LHCN-M2 (cell line): ENCODE measurements at places on chromosomes 5 and 9. TPM values are rescaled to one million over a fixed set of nuclear protein-coding genes. Genes with fewer than 3 reads are reported as not detected.

- DNase-seq = peak; percentile 44
These were observed 42.2 kb upstream of the ALDOB start for GRCh38 chr9:101477736-101478135.

DNA sequence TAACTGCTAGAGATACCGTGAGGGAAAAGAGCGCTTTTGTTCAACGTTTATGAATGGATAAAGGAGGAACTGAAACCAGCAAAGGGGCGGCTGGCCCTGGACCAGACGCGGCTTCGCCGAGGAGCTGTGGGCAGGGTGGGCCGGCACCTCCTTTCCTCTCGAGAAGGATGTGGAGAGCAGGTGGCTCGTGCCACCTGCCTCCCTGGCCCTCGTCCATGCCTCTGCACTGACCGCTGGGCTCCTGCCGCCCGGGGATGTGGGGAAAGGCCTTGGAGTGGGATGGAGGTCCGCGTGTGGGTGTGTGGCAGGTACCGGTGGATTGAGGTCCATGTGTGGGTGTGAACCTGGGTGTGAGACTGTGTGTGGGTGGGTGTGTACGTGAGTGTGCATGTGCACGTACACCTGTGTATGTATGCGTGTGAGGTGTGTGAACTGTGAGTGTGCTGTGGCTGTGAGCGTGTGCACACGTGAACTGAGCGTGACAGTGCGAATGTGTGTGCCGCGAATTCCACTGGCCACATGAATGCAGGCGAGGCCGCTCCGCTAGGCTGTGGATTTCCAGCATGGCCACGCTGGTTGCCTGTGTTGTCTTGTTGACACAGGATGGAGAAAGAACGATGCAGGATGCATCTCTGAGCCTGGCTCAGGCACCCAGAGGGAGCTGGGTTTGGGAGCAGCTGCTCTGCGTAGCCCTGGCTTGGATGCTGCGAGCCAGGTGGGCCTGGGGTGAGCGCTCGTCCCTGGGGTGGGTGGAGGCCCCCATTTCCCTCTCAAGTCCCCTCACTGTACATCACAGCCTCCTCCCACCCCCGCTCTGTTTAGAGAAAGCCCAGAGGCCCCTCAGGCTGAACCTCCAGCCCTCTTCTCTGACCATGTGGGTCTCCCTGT lies 4.4 kb upstream of the CEP72 start:
- no peak for DNase-seq

DNA sequence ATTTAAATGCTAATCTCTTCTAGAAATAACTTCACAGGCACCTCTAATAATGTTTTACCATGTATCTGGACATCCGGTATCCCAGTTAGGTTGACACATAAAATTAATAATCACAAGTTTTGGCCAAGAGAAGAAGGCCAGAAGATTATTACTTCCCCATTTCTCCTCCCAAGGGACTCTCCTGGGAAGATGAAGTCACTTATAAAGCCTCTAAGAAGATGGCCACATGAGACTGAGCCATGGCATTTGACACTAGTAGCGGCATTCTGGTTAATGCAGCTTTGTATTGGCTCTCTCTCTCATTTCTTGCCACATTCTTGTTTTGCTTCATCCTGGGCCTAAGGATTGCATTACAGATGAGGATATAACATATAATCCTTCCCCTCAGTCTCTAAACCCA lies 34.5 kb upstream of the RASA1 start:
- no peak for DNase-seq

- no peak for DNase-seq
These were observed 177.4 kb downstream of the NSG2 start for GRCh38 chr5:174222891-174223290.

DNA sequence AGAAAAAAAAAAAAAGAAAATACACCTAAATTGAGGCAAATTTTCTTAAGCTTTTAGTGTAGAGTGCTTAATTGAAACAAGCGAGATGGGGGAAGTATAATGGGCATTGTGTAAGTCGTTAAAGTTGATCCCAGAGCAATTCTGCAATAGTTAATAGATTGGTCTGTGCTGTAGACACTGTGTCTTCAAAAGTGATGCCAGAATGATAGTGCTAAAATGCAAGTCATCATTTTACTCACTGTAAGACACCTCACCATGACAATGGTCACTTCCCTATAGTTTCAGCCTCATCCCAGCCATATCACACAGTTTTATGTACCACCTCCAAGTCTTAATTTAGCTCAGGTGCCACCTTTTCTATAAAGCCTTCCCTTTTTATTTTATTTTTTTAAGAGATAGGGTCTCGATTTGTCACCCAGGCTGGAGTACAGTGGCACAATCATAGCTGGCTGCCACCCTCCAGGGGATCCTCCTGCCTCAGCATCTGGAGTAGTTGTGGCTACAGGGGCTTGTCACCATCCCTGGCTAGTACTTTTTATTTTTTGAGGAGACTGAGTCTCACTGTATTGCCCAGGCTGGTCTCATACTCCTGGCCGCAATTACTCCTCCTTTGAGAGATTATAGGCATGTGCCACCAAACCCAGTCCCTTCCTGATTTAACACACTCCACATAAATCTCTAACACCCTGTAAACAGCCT lies 6.2 kb downstream of the COX7C start:
- DNase-seq = no peak

GRCh38 chr5:142145106-142145900 lies 36.7 kb downstream of the NDFIP1 start:
- DNase-seq = peak; percentile 68

DNA sequence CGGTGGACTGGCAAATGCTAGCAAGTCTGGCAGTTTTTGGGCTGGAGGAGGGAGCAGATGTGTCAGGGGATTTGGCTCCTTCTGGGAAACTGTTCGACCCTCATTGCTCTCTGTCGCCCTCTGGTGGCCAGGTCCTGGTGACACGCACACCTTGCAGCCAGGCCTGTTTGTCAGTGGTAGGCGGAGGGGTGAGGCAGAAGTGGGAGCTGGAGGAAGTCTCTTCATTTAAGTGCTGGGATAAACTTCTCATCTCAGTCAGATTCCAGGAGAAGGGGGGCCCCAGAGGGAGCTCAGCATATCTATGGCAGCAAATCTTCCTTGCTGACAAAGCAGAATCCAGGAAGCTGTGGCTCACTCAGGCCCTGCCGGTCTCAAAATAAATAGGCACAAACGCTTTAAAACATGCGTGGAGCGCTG lies 326.5 kb downstream of the ZSWIM6 start:
- DNase-seq = peak; percentile 56

GRCh38 chr5:110008131-110008530 lies 318.4 kb downstream of the MAN2A1 start:
- DNase-seq = no peak

- no peak for DNase-seq
These were observed 32.4 kb upstream of the TNFSF8 start for GRCh38 chr9:114962809-114963208.

GRCh38 chr9:97502984-97503861 lies 1.8 kb downstream of the TMOD1 start:
- no peak for DNase-seq

- no peak for DNase-seq
These were observed 1257.8 kb downstream of the MAT2B start for GRCh38 chr5:164763206-164763605.

- DNase-seq = no peak
These were observed 163.7 kb downstream of the COL23A1 start for GRCh38 chr5:178426326-178427130.

GRCh38 chr5:170333161-170333910 lies 35.8 kb upstream of the LCP2 start:
- DNase-seq = no peak

DNA sequence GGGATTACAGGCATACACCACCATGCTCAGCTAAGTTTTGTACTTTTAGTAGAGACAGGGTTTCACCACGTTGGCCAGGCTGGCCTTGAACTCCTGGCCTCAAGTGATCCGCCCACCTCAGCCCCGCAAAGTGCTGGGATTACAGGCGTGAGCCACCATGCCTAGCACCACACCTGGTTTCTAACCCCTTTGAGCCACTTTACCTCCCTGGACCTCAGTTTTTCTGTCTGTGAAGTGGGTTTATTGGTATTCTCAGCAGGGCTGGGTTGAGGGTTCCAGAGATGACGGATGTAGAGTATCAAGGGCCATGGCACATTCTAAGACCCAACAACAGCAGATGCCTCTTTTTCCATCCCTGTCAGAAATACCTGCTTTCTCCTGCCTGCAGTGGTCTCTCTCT lies 38.6 kb downstream of the AMBP start:
- DNase-seq = no peak

GRCh38 chr5:142290577-142291299 lies 34.1 kb downstream of the SPRY4 start:
- no peak for DNase-seq

DNA sequence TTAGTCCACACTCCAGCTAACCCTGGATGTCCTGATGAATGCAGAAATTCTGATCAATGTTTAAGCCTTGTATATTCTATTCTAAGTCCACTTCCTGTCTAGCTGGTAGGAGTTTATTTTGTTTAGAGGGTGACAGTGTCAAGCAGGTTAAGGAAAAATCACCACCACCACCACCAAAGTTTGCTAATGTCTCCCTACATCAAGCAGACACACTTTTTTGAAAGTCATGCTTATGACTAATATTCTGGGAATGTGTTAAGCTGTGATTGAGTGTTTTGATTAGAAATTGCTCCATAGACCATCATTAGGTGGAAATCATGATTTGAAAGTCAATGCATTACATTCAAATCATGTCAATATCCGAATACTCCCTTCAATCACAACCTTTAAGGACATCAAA lies 1530.1 kb downstream of the MAT2B start:
- DNase-seq = no peak

DNA sequence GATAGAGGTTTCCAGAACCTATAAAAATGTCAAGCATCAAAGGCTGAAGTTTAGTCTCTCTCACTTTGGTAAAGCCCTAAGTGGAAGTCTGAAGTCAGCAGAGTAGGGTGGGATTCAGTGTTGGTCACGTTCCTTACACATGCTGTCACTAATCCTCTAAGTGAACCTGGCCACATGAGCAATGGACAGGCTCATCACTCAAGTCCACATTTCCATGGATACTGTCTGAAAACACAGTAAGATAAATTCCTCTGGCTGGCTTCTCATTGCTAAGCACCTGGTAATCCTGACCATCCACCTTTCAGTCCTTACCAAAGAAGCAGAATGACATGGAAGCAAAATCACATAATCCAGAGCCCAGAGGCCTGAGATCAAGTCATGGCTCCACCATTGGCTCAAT lies 43.8 kb downstream of the GNA14 start:
- no peak for DNase-seq

- DNase-seq = no peak
These were observed 34.4 kb upstream of the PALM2AKAP2 start for GRCh38 chr9:109745335-109746283.

GRCh38 chr5:112024769-112025168 lies 267.8 kb upstream of the NREP start:
- no peak for DNase-seq

DNA sequence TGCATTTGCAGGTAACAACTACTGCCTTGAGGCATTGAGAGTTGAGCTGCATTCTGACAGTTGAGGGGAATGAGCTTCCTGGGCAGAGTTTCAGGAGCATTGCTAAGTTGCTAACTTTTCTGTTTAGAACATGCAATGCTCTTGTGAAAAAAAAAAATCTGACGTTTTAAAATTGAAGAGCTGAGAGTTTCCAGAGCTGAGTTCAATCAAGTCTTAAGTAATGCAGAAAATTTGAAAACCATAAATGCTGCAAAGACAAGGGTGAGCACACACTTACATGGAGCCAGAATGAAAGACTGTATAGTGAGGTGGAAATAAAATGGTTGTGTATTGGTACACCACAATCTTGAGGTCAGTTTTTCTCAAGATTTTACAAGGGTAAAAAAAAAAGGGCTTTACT lies 166.0 kb downstream of the GABRB2 start:
- DNase-seq = no peak

DNA sequence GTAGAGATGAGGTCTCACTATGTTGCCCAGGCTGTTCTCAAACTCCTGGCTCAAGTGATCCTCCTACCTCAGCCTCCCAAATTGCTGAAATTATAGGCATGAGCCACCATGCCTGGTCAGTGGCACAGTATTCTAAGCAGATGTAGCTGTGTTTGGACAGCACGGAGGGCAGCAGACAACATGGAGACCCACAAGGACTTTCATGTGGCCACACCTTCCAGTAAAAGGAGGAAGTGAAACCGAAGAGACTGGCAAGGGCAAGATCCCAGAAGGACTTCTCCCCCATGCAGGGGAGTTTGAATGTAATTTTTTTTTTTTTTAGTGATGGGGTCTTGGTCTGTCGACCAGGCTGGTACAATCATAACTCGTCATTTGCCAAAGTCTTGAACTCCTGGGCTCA lies 172.2 kb downstream of the TRPM3 start:
- DNase-seq = no peak

GRCh38 chr9:106879439-106879882 lies 16.5 kb downstream of the ZNF462 start:
- DNase-seq = no peak

- DNase-seq = peak; percentile 42
These were observed 50.9 kb downstream of the AP3B1 start for GRCh38 chr5:78243639-78244038.

The ZNF454 gene
- total RNA-seq = not detected in 2 replicates

The ARRDC3 gene
- 45.4 and 45.7 TPM in 2 replicates for total RNA-seq

The ZNF483 gene
- 0.75 and 1.0 TPM in 2 replicates for total RNA-seq

The MYMK gene
- 0.63 TPM in 1 of 2 replicates, not detected in the other for total RNA-seq

The NRG2 gene
- total RNA-seq = not detected in 2 replicates

The GSN gene
- total RNA-seq = 453 and 467 TPM in 2 replicates

The PCDHB11 gene
- total RNA-seq = 0.77 and 1.5 TPM in 2 replicates

The RNF44 gene
- 5.5 and 10.5 TPM in 2 replicates for total RNA-seq

The HRCT1 gene
- 1.5 and 2.1 TPM in 2 replicates for total RNA-seq

The SPINK6 gene
- total RNA-seq = not detected in 2 replicates

The PHYHD1 gene
- total RNA-seq = 17.3 and 19.5 TPM in 2 replicates

The ITGA2 gene
- 1.5 TPM in 2 replicates for total RNA-seq

The ABHD17B gene
- total RNA-seq = 16.9 and 20.3 TPM in 2 replicates

The COX7C gene
- total RNA-seq = 281 and 292 TPM in 2 replicates

The CXCL14 gene
- not detected in 2 replicates for total RNA-seq

The ADCY2 gene
- total RNA-seq = not detected in 2 replicates

The ITGA1 gene
- 4.3 and 14.8 TPM in 2 replicates for total RNA-seq
